ENCODE measurements at places on chromosomes 2 and 18.

- no peak for DNase-seq
Observed at GRCh38 chr2:26591619-26592505, 49.3 kb downstream of the CIB4 start.

GRCh38 chr2:169136885-169137534, 67.6 kb downstream of the DHRS9 start:
- DNase-seq = no peak

DNA sequence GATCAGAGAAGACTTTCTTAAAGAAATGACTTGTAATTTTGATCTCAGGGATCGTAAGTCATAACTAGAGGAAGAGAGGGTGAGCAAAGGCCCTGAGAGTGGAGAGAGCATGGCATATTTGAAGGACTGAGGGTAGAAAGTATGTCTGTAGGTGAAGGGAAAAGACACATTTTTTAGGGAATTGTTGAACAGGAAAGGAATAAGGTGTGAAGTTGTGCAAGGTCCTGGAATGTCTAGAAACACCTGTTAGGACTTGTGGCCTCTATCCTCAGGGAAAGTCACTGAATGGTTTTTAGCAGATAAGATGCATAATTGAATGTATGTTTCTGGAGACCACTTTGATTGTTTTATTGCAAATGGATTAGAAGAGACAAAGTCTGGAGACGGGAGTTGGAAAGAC, 62.5 kb upstream of the ACTR3 start:
- no peak for DNase-seq

GRCh38 chr2:145410086-145410485, 890.2 kb upstream of the ZEB2 start:
- peak; percentile 8 for DNase-seq

GRCh38 chr2:71388214-71388613, 56.6 kb downstream of the ZNF638 start:
- no peak for DNase-seq

DNA sequence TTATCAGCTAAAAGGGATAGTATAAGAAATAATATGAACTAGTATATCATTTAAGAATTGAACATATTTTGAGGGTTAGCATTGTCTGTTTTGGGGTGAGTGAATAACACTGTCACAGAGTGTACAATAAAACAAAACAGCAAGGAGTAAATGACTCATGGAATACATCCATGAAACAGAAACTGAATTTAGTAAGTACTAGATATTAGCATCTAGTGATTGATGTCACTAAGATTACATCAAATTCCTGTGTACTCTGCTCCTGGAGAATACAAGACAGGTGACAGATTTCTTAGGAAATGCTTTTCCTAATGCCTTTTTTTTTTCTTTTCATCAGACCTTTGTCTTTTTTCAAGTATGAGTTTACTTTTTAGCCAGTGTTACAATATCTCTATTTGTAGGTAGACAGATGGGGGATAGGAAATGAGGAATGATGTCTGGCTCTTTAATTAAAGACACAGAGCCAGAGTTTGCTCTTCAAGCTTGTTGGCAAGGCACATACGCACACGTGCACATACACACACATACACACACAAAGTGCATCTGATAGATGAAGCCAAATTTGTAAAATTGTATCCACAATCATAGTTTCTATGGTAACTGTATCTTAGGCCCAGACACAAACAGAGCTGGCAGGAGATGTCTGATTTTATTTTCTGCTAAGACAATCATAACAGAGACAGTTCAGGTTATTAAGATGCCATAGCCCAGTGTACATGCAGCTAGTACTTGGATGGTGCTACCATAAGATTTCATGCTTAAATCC, 138.2 kb upstream of the NRP2 start:
- DNase-seq = no peak

- DNase-seq = no peak
Observed at GRCh38 chr2:3414133-3414860, 34.8 kb downstream of the TRAPPC12 start.

DNA sequence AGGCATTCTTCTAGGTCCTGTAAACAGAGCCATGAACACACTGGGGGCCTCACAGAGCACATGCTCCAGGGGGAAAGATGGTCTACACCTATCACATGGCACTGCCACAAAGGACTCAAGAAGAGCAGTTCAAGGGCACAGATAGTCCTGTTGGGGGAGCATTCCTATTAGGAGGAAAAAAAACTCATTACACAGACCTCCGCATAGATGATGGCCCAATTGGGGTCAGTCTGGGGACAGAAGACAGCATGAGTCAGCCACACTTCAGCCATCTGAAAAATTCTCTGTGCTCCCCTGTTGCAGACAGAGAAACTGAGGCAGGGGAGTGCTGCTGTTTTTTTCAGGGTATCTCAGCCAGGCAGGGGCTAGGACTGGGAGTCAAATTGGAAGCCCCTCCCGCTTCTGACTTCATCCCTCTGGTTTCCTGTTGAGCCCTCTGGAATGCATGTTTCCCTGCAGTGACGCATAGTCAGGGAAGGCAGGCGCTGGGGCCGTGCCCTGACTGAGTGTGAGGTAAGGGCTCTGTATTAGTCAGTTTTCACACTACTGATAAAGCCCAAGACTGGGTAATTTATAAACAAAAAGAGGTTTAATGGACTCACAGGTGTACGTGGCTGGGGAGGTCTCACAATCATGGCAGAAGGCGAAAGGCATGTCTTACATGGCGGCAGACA, 67.9 kb downstream of the RHOB start:
- peak; percentile 97 for DNase-seq

GRCh38 chr2:84201158-84201557, 257.9 kb downstream of the SUCLG1 start:
- DNase-seq = no peak
